ENCODE measurements at places on chromosomes 2 and 18. TPM values are rescaled to one million over a fixed set of nuclear protein-coding genes. Genes with fewer than 3 reads are reported as not detected.

GRCh38 chr2:39736640-39737039 lies 42.4 kb downstream of the THUMPD2 start:
- no peak for DNase-seq

AQP12B gene
- polyA plus RNA-seq: 1.4 TPM

TLX2 gene
- not detected for polyA plus RNA-seq

UGT1A5 gene
- polyA plus RNA-seq: not detected

- DNase-seq: no peak
Observed at GRCh38 chr18:23106575-23106974, 28.7 kb upstream of the CABLES1 start.

DNA sequence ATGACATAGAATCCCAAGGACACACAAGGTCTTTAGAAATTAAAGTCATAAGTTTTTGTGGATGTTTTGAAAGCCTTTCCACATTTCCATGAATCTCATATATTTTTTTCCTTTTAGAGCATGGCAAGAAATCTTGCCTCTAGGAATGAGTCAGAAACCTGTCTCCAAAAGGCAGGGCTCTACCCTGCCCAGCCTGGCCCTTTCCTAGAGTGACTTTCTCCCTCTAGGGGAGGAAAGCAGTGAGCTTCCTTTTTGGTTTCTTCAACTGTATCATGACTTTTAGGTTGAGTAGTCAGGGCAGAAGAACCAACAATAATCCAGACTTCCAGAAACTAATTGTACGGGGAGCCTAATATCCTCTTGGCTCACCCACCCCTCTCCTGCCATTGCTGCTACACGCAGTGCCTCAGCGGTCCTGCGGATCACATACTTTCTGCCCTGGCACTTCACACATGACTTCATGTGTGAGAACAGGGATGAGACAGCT lies 300.3 kb downstream of the AGPS start:
- no peak for DNase-seq

ARL5A gene
- polyA plus RNA-seq: 42.8 TPM

SS18 gene
- polyA plus RNA-seq: 94.9 TPM

SMPD4 gene
- 47.4 TPM for polyA plus RNA-seq

RHBDD1 gene
- 30.9 TPM for polyA plus RNA-seq

DNA sequence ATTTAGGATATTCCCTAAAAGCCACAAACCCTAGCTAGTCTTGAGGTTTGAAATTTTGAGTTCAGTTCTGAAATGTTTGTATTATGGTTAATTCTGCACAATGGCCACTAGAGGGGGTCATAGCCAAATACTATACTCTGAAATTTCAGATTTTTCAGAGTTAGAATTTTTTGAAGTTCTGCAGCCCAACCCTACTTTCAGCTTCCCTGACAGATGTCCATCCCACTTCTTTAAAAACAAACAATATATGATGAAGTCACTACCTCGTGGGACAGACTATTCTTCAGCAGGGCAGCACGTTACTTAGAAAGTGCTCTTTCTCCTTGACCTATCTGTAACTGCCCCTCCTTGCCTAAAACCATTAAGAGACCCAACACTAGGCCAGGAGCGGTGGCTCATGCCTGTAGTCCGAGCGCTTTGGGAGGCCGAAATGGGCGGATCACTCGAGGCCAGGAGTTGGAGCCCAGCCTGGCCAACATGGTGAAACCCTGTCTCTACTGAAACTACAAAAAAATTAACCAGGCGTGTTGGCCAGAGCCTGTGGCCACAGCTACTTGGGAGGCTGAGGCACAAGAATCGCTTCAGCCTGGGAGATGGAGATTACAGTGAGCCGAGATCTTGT lies 48.2 kb upstream of the PAPOLG start:
- peak; percentile 3 for DNase-seq

DNA sequence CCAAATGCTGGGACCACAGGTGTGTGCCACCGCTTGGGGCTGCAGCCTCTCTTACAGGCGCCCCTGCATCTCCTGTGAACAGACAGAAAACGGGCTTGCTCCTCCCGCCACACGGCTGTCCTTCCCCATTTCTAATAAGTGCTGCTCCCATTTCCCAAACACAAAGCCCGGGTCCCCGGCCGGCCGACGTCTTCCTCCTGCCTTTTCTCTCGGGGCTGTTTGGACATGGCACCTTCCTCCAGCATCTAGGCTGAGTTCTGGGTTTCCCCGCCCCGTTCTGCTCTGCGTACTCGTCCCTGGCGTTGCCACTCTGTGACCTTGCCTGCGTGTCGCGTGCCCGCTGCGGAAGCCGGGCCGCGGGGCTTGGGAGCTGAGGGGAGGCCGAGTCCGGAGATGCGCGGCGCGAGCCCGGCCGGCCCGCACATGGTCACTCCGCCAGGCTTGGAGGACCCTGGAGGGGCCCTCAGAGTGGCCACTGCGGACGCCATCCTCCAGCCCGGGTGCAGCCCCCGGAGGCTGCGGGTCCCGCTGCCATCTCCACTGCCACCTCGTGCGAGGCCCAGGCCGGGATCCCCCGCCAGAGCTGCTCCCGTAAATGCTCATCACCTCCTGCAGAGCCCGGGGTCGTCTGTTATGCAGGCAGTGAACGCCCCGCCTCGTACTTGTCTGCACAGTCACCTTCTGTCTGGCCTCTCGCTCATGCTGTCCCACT lies 26.3 kb downstream of the PRELID3A start:
- DNase-seq: no peak

DNA sequence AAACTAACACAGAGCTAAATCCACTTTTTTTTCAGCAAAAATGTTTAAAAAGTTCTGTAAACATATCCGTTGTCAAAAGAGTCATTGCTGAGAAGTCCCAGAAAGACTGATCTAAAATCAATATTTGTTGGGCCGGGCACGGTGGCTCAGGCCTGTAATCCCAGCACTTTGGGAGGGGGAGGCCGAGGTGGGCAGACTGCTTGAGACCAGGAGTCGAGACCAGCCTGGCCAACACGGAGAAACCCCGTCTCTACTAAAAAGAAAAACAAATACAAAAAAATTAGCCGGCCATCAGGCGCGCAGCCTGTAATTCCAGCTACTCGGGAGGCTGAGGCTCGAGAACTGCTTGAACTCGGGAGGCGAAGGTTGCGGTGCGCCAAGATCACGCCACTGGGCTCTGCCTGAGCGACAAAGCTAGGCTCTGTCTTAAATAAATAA lies 1.4 kb downstream of the OLA1 start:
- no peak for DNase-seq

C2orf66 gene
- 0.35 TPM for polyA plus RNA-seq

ADD2 gene
- 5.7 TPM for polyA plus RNA-seq

GRCh38 chr2:71907503-71907902 lies 240.2 kb downstream of the CYP26B1 start:
- DNase-seq: no peak

ANKRD36 gene
- 16.8 TPM for polyA plus RNA-seq

GRCh38 chr2:176106581-176107539 lies at the start of gene HOXD11:
Gene HOXD11, plus strand, starts transcription at chr2:176107280. Its CDS starts 76 bp downstream, at chr2:176107356.
- no peak for DNase-seq

CTLA4 gene
- polyA plus RNA-seq: not detected

DNA sequence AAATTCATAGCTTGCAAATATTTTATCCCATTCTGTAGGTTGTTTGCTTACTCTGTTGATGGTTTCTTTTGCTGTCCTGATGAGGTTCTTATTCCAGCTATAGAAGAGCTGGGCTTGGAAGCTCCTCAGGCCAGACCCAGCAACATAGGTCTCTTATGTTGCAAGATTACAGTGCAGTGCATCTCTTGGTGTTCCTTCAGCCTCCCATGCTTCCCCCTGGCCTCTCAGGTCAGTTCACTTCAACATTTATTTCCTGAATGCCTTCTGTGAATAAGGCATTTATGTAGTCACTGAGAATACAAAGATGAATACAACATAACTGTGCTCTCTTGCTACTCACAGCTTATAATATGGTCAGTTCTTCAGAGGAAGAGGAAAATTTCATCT lies 179.0 kb upstream of the SLC39A10 start:
- DNase-seq: no peak

- DNase-seq: no peak
Observed at GRCh38 chr18:44246001-44246400, 434.7 kb upstream of the SETBP1 start.

CCDC85A gene
- polyA plus RNA-seq: 1.8 TPM

GRCh38 chr2:74560591-74560990 lies 6.1 kb downstream of the DOK1 start:
- no peak for DNase-seq

VSNL1 gene
- polyA plus RNA-seq: 2.5 TPM

Data from right renal cortex interstitium (tissue), 3 donors.